ENCODE measurements at places on chromosomes 7 and 10.

- DNase-seq, result no peak
These were observed 116.5 kb downstream of the ZNF438 start for GRCh38 chr10:30915146-30915545.

DNA sequence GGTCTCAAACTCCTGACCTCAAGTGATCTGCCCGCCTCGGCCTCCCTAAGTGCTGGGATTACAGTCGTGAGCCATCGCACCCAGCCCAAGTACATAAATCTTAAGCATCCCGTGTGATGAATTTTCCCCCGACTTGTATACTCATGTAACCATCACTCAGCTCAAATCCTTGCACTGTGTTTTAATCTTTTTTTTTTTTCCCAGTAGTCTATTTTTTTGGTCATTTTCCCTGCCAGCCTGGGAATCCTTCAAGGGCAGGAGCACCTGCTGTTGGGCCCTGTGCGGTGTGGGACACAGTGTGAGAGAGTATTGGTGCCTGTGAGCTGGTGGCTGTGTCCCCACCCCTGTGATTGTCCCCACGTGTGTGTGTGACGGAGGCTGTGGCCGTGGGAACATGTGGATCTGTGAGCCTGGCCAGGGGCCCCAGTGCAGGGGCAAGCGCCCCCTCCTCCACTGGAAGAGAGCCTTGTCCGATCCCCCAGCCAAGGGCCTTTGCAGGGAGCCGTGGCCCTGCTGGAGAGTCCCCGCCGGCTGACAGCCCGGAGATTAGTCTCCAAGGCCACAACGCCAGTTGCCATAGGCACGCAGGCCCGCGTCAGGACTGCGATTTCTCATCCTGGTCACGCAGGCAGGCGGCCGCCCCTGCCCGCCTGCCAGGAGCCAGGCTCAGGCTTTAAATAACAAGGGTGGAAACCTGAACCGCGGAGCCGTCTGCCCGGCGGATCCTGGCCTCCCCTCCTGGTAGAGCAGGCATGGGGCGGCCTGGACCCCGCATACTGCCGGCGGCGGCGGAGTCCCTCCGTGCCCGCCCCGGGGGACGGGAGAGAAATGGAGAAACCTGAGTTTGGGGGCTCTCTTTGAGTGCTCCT, 26.5 kb downstream of the GTF2IRD1 start:
- DNase-seq, result peak; percentile 37

DNA sequence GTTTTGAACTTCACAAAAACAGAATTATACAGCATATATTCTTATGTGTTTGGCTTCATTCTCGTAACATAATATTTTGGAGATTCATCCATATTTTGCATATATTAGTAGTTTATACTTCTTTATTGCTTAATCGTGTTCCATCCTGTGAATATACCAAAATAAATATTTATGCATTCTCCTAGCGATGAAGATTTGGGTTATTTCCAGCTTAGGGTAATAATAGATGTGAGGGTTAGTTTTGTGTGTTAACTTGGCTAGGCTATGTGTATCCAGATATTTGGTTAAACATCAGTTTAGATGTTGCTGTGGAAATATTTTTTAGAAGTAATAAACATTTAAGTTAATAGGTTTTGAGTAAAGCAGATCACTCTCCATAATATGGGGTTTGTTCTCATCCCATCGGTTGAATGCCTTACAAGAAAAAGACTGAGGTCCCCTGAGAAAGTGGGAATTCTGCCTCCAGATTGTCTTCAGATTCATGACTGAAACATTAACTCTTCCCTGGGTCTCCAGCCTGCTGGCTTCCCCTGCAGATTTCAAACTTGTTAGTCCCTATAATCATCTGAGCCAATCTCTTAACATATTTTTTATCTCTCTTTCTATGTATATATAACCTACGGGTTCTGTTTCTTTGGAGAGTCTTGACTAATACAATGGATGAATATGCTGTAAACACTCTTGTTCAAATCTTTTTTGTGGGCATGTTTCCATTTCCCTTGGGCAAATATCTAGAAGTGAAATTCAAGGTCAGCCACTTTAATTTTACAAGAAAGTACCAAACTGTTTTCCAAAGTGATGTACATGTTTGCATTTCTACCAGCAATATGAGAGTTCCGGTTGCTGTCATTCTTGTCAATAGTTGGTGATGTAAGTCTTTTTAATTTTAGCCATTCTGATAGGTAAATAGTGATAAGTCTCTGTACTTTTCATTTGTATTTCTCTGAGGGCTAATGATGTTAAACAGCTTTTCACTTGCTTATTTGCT, 48.7 kb downstream of the PDK4 start:
- no peak for DNase-seq

- no peak for DNase-seq
These were observed 6.1 kb downstream of the KCNH2 start for GRCh38 chr7:150972023-150972468.

DNA sequence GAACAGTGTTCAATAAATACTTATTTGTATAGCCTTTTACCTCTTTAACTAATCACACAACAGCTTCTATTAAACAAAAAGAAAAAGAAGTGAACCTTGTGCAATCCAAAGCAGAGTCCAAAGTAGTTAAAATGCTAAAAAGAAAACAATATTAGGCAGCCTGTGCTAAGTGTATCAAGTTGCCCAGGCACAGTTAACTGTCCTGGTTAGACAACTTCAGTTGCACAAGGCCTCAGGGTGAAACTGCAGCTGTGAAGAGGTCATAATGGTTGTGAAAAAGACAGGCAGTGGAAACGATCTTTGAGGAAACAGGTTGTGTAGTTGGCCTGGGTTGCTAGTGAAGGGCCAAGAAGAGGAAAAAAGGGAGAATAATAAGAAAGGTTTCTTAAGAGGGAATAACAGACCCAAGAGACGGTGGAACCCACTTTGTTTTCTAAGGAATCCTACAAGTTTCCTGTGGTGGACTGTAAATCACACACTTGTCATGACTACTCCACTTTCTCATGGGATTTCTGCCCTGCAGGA, 6.0 kb upstream of the CROT start:
- DNase-seq, result no peak

- no peak for DNase-seq
These were observed 250.3 kb downstream of the PTEN start for GRCh38 chr10:88113657-88114272.

- no peak for DNase-seq
These were observed 568.7 kb downstream of the ETV1 start for GRCh38 chr7:13420726-13421125.

GRCh38 chr7:11506417-11506816, 325.6 kb downstream of the THSD7A start:
- no peak for DNase-seq

DNA sequence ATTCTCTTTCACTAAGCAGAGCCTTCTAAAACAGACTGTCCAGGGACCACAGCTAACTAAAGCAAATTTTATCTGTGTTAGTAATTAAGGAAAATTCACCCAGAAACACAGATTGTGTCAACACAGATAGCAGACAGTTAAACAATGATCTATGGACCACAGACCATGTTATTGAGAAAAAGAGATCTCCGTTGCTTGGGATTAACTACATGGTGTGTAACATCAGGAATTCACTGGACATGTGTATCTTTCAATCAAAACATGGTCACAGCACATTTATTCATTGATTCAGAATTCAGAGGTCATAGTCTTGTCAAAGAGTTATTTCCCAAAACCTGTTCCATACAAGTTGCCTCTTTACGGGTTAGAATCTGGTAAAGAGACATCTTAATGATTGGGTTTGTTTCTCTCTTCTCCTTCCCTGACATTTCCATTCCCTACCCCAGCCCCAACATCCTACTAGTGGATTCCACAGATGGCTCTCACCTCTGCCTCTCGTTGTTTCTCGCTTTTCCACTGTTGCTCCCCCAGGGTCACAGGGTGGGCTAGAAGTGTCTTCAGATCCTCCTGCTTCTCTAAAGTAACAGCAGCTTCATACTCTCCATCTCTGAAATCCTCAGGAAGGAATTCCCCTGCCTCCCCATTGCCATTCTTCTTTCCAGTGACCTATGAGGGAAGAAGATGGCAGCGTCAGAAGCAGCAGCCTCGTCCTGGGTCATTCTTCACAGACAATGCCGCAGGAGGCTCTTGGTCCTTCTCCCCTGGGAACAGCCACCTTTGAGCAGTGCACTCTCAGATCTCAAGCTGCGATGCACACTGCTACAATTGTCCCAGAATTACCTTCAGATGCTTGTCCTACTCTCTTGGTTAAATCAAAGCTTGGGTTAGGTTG, 958 bp downstream of the ANKRD1 start:
- no peak for DNase-seq

GRCh38 chr10:104391969-104392296, 38.3 kb downstream of the CFAP58 start:
- no peak for DNase-seq

GRCh38 chr7:139913021-139913844, 84.2 kb downstream of the TBXAS1 start:
- DNase-seq, result no peak

DNA sequence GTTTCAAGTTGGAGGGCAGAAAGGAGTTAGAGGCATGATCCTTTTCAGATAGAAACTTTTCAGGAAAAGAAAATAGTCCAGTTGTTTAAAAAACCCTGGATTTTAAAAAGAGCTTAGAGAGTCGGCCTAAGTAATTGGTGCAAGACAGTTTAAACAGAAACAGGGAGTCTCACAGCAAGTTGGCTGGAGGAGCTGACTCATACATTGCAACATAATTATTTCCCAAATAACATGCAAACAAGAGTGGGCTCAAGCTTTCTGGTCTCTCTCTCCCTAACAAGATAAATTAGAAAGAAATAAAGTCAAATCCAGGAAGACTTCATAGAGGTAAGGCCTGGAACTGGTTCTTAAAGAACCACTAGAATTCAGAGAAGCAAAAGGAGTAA, 100.3 kb upstream of the AGBL3 start:
- no peak for DNase-seq
